Activated naive CD4-positive, alpha-beta T cell (primary cell): ENCODE measurements at places on chromosomes 16 and 17.
A peak's percentile ranks its signal among the peaks of the same experiment; 100 is the strongest.

- no peak for DNase-seq
These were observed 16.1 kb downstream of the MRM3 start for GRCh38 chr17:798246-798645.

DNA sequence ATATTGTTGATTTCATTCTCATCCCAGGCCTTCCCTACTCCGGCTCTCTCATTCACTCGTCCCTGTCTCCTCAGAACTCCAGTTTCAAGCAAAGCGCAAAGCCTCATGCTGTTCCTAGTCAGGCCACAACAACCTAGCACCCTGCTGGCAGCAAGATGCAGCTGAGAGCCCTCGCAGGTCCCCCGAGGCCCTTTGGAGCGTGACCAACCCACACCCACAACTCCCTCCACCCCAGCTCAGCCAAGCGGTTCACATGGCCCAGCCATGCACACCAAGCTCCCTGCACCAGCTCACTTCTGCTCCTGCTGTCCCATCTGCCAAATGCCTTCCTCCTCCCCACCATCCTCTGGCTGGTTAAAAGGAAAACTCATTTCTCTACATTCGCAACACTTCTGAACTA lies 195.8 kb downstream of the IRX5 start:
- DNase-seq = no peak

DNA sequence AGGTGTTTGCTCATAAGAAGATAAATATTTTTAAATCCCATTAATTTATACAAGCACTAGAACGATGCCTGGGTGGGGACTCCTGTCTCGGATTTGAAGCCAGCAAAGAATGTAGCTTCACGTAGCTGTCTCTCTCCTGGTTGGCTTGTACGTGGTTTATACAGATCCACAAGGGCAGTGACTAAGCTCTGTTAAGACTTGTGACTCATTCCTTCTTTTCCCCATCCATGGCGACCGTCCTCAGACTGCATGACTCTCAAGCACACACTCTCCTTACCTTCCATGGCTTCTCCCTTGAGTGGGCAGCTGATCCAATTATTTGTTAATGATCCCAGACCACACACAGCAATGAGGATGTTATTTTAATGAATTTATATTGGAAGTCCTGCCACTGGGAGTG lies 679.7 kb upstream of the SOX9 start:
- DNase-seq = no peak

DNA sequence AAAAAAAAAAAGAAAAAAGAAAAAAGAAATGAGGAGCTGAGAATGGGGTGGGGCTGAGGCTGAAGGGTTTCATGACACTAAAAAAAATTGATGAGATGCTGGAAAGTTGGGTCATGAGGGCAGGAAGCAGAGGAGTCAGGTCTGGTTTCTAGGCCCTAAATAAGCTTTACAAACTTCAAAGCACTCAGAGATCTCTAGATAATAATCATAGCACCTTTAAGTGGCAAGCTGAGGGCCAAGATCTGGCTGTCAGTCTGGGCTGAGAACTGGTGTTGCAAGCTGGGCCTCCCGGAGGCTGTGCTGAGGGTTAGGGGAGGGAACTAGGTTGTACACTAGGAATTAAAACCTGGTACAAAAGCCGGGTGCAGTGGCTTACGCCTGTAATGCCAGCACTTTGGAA lies 6.4 kb downstream of the ZNF764 start:
- DNase-seq = peak; percentile 14

- no peak for DNase-seq
These were observed 31.0 kb upstream of the ARL4D start for GRCh38 chr17:43367737-43368242.
